ENCODE measurements at places on chromosomes 1 and 21.

- no peak for DNase-seq
Measured at GRCh38 chr1:246788895-246789338, 64.7 kb downstream of the SCCPDH start.

- no peak for DNase-seq
Measured at GRCh38 chr1:209993061-209993830, 55.2 kb downstream of the SYT14 start.

DNA sequence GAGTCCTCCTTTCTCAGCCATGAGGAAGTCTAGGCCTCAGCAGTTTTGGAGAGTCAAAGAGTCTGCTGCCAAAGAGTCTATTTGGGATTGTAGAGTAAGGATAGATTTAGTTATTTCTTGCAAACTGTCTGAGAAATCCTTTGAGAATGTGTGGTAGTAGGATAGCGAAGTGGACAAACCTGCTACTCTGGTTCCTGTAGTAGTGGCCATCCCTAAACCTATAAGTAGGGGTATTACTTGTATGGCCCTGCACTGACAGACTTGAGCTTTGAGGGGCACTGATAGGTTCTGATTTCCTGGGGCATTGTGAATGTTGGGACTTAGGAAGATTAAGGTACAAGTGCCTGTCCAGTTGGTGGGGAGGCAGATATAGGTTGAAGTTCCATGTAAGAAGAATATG lies 115.9 kb upstream of the SGIP1 start:
- DNase-seq: no peak

- no peak for DNase-seq
Measured at GRCh38 chr1:19040010-19040680, 83.7 kb upstream of the IFFO2 start.

GRCh38 chr1:65255035-65255655 lies 54.2 kb upstream of the DNAJC6 start:
- DNase-seq: no peak

- no peak for DNase-seq
Measured at GRCh38 chr1:111213412-111213811, 13.0 kb upstream of the DENND2D start.

GRCh38 chr21:45022348-45022675 lies 52.1 kb upstream of the ADARB1 start:
- no peak for DNase-seq

DNA sequence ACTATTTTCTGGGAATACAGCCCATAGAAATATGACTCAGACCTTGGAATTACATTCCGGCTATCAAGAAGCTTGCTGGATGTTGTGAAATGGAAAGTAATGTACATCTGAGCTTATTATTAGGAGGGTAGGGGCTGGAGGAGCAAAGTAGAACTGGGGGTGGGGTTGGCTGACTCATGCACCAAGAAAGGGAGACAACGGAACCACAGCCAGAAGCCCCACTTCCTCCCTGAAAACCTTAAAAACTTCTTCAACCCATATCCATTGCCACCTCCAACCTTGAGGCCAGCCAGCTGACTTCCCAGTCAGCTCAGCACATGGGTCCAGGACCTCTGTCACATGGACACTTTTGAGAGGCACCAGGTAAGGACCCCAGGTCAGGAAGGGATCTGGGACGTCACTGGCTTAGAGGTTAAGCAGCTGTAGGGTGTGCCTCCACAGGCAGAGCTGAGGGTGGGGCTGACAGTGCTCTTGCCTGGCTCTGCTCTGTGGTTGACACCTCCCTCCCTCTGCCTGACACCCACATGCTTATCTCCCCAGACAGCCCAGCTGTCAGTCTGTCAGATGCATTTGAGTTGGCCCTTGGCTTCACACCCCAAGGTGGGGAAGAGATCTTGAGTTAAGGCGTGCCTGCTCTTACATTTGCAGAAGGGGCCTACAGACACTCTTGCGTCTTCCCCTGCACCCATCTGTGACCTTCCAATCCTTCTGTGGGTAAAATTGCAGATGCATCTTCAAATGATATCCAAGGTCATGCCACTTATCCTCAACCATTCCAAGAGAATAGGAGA lies 5.7 kb upstream of the ZNF683 start:
- peak; percentile 71 for DNase-seq

DNA sequence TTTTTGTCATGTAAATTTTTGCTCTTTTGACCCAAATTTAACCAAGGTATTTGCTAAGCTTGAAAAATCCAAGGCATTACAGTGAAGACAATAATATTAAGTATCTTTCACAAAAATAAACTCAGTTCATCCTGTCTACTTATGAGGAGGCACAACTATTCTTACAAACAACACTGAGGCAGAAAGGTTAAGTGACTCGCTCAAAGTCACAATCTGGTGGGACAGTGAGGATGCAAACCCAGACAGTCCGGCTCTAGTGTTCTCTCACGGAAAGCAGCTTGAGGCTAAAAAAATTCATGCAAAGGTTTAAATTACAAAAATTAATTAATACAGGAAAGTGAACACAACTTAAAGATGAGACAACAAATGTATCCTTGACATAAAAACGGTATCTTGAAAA lies 125.3 kb downstream of the SIPA1L2 start:
- DNase-seq: no peak

GRCh38 chr1:228990906-228991569 lies 255.8 kb downstream of the RHOU start:
- DNase-seq: no peak

- DNase-seq: no peak
Measured at GRCh38 chr1:115445090-115445489, 107.0 kb upstream of the NGF start.

DNA sequence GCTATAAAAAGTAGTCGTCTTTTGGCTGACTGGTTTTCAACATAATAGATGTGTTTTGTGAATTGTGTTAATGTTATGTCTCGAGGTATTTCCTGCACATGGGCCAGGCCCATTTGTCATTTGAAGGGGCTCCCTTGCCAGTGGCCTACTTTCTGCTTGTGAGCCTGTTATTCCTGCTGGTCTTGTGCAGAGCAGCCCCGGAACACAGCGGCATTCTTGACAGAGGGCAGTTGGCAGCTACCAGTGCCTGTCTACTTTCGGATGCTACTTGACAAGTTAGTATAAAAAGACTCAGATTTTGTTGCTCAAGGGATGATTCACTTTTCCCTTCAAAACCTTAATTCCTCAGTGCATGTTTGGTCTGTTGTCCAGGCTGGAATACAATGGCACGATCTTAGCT lies 28.5 kb downstream of the PGM1 start:
- no peak for DNase-seq

DNA sequence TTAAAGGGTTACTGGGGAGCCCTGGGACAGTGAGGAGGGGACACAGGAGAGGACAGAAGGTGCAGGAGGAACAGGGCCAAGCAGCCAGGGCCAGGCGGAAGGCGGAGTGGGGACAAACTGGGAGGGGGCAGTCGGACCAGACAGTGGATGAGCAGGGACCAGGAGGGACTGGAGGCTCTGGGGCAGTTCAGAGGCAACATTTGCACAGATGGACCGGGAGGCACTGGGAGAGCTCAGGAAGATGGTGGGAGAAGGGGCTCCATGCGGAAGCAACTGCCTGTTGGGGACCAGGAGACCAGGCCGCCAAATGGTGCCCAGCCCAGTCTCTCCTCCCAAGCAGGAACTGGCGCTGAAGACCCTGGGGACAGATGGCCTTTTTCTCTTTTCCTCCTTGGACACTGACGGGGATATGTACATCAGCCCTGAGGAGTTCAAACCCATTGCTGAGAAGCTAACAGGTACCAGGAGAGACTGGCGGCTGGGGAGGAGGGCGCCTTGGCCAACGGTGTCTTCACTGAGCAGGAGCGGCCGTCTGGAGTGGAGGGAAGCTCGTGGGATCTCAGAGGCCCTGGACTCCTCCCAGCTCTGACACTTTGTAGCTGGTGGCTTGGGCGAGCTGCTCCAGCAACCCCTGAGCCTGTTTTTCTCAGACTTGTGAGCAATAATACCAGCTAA lies 847 bp downstream of the SELENON start:
- DNase-seq: no peak

- DNase-seq: no peak
Measured at GRCh38 chr1:52917156-52917555, 4.4 kb downstream of the ECHDC2 start.

- peak; percentile 86 for DNase-seq
Measured at GRCh38 chr1:153532769-153533599, 2.8 kb downstream of the S100A6 start.

DNA sequence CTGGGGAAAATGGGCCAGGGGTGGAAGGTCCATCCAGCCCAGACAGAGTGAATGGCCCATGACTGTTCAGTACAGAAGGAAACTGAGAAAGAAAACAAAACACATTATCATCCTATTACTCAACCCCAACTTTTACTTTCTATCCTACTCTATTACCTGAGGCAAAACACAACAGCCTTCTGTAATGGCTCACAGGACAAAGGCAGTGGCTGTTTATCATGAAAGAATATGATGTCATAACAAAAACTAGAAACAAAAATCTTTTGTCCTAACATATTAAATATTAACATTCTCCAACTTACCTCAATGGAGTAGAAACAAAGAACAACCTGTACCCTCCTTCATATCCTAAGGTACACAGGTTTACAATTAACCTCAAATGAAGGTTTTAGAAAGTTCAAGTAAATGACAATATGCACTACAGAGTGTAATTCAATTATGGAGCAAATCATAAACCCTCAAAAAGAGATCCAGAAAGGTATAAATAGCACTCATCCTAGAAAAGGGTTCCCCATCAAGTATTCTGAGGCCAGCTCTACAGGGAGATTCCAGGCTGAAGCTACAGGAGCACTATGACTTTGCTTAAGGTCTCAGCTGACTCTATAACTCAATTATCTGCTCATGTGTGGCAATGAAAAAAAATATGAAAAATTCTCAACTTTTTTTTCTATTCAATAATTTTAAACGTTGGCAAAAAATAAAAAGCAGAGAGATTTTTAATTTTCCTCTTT lies 15.1 kb downstream of the ELK4 start:
- DNase-seq: no peak

- DNase-seq: no peak
Measured at GRCh38 chr1:228145463-228146416, 4.0 kb upstream of the GJC2 start.

DNA sequence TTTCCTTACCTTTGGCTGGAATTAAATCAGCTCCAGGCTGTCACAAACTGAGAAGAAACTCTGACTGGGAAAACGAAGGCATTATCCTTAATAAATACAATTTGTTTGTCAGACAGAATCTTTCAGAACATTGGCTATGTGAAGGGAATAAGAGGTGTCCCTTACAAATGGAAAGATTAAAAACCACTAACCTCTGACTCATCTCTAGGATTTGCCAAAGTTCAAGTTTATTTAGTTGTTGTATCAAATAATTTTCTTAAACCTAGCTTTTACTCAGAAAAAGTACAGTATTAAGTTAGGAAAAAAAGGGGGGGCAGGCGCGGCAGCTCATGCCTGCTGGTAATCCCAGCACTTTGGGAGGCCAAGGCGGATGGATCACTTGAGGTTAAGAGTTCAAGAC lies 15.7 kb downstream of the SERTAD4 start:
- no peak for DNase-seq

DNA sequence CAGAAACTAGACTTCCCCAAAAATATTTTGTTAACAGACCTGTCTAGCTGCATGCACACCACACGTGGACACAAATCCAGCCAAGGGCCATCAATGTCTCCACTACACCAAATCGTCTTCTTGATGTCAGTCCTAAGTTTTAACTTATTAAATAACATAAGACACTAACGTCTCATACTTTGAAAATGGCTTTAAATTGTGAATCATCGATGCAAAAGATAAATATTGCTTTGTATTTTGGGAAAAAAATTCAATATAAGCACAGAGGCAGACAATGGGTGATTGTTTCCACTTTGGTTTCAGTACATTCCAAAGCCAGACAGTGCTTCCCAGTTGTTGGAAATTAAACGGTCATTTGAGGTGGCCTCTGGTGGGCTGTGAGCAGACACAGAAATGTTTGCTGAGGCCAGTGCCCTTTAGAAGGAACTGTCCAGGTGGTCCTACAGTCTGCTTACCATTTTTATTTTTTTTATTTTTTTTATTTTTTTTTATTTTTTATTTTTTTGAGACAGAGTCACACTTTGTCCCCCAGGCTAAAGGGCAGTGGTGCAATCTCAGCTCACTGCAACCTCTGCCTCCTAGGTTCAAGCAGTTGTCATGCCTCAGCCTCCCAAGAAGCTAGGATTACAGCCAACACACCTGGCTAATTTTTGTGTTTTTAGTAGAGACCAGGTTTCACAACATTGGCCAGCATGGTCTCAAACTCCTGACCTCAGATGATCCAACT lies 1.8 kb upstream of the KIAA2013 start:
- DNase-seq: no peak

- DNase-seq: peak; percentile 48
Measured at GRCh38 chr1:204151552-204152309, at the start of gene ETNK2. Gene ETNK2, minus strand, starts transcription at chr1:204152044. Its CDS starts 192 bp downstream, at chr1:204151852.

DNA sequence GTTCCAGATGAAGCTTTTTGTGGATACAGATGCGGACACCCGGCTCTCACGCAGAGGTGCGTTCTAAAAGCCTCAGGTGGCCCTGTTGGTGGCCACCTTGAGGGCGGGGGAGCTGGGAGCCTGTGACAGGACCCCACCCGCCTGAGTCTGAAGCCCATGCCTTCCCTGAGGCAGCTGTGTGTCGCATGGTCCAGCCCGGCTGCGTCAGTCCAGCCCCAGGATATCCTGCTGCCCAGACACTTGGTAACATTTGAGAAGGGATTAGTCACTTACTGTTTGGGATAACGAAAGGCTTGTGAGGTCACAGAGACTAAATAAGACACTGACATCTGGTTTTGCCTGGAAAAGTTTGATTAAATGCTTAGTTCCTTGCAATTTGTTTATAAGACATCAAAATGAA lies 68.9 kb downstream of the UCK2 start:
- DNase-seq: no peak

DNA sequence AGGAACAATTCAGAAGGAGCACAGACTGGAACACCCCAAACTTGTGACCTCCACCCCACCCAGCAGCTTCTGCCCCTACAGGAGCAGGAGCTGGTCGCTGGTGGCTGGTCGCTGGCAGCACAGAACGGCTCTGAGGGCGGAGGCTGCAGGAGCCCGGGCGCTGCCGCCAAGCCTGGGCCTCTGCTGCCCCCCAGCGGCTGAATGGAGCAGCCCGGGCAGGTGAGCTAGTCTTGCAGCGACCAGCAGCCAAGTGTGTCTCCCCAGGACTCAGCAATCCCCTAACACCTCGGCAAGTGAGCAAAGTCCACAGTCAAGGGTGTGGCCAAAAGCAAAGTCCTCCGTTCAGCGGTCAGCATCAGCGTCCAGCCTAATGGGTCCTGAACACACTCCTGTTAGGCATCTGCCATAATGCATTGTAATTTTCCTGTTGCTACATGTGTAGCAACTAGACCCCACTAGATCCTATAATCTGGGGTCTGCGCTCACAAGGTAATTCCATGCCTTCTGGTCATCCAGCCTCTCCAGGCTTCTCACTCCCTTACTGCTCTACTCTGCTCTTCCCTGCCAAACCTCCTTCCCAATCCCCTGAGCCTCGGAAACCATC lies 12.1 kb upstream of the GJB5 start:
- DNase-seq: peak; percentile 85

DNA sequence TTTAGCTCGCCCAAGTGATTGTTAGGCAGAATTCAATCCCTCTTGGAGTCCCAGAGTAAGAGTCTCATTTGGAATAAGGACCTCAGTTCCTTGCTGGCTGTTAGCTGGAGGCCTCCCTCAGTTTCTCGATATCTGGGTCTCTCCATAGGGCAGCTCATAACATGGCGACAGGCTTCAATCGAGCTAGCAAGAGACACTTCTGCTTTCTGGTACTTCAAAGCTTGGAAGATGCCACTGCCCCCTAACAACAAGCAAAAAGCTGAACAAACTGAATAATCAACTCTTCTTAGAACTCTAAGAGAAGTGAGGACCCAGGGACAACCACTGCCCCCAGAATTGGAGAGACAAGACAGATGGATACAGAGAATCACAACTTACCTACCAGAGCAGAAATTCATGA lies 86.2 kb downstream of the TEX35 start:
- no peak for DNase-seq

Measured in stimulated activated CD4-positive, alpha-beta T cell treated with anti-CD3 and anti-CD28 coated beads, Interleukin-2, amount 100 ng/mL, for 24 hours (primary cell).